Fibroblast of skin of right biceps (primary cell): ENCODE measurements at places on chromosomes 5 and 9.
A peak's percentile ranks its signal among the peaks of the same experiment; 100 is the strongest.

GRCh38 chr9:70586476-70586875, 172.0 kb upstream of the KLF9 start:
- DNase-seq: no peak

- no peak for DNase-seq
Observed at GRCh38 chr5:159783726-159784247, 132.5 kb upstream of the ADRA1B start.

- peak; percentile 6 for DNase-seq
Observed at GRCh38 chr5:118007262-118007661, 981.1 kb downstream of the DTWD2 start.

- no peak for DNase-seq
Observed at GRCh38 chr5:56325039-56325438, 91.9 kb upstream of the ANKRD55 start.

DNA sequence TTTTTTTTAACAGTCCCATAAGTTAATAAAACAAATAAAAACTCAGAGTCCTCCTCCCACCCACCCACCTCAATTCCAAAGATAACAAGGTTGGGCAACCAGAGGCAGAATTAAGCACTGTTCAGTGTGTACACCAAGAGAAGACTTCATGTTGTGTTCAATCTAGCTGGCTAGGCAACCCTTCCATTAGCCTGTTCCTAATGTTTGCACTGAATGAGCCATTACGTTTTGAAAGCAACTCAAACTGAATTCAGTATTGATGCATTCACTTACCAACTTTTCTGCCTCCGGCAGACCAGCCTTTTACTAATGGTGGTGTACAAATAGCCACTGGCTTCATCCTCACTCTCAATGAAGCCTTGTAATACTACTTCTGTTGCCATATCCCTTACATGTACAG, 47.5 kb downstream of the PBX3 start:
- DNase-seq: no peak

GRCh38 chr9:107942291-107942690, 452.7 kb upstream of the KLF4 start:
- DNase-seq: peak; percentile 38

- no peak for DNase-seq
Observed at GRCh38 chr9:116394894-116395698, 241.5 kb downstream of the PAPPA start.

DNA sequence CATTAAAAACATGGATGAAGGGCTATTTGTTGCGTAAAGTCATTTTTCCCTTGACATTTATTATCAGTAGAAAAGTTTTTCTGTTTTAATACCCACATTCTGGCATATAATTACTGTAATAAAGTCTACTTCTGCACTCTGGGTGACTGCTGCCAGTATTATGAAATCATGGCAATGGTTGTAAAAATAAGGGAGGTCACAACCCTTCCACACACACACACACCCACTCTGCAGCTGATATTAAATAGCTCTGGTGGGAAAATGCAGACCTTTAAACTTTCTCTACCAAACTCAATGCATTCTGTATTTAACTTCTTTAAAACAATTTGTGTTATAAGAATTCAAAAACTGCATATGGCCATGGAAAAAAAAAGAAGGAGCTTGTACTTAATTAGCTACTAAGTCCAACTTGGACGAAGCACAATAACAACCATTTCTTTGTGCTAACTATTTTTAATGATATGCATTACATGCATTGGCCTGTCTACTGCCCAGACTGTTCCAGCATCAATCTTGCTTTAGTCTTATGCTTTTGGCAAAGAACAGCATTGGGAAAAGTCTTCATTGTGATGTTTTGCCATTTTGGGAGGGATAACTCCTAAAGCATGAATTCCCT, 137.6 kb upstream of the MAP3K1 start:
- DNase-seq: no peak

GRCh38 chr5:122515709-122516431, 203.8 kb downstream of the SNCAIP start:
- peak; percentile 72 for DNase-seq

GRCh38 chr5:138177941-138178515, 402 bp downstream of the BRD8 start:
- DNase-seq: peak; percentile 26

- DNase-seq: peak; percentile 26
Observed at GRCh38 chr9:130444565-130445221, at the start of gene ASS1. Gene ASS1 (plus strand): TSS chr9:130444961. CDS start chr9:130452229, 7,268 bp downstream.

DNA sequence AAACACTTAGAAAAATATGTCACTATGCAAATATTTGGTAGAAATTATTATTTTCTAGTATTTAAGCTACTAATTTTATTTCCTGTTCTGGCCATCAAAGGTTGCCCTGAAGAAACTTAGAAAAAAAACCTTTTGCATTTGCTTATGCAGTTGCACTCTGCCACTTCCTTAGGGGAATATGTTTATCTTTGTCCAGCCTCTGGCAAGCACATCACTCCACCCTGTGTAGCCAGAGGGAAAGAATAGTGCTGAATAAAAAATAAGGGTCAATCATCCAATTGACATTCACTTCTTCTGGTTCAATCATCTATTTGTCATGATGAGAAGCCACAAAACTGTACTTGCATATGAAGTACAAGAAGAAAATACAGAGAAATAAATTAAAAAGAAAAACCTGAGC, 72.8 kb downstream of the CETN3 start:
- DNase-seq: no peak

- DNase-seq: no peak
Observed at GRCh38 chr5:110333384-110333783, 393.1 kb downstream of the TMEM232 start.

DNA sequence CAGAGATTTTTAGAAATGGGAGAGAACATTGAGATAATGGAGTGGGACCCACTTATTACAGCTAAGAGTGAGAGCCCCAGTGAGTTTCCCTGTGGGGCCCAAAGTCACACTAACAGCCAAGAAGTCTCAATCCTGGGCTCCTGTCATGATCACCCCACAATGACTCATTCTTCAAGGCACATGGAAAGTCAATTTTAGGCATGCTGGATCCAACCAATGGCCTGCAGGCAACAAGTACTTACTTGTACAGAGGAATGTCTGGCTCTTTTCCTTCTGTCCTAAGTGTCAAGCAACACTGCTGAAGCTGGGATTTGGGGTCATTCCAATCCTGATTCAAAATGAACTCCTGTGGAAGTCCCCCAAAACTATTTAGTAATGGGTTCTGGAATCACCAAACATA, 123.1 kb downstream of the DROSHA start:
- DNase-seq: peak; percentile 88

DNA sequence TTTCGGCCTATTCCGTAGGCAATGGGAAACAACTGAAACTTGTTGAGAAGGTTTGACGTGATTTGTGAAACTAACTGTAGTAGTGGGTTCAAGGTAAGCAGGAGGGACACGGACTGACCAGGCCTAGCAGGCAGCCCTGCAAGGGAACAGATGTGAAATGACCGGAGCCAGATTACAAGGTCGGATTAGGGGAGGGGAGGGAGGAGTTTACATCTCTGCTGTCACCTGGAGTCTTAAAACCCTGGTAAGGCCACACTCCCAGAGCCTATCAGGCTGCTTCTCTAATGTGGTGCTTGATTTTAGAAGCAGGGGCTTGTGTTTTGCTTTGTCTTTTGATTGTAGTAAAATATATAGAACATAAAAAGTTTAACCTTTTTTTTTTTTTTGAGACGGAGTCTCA, 3.5 kb upstream of the SPTAN1 start:
- no peak for DNase-seq

GRCh38 chr5:156219483-156220005, 107.4 kb upstream of the SGCD start:
- DNase-seq: no peak

DNA sequence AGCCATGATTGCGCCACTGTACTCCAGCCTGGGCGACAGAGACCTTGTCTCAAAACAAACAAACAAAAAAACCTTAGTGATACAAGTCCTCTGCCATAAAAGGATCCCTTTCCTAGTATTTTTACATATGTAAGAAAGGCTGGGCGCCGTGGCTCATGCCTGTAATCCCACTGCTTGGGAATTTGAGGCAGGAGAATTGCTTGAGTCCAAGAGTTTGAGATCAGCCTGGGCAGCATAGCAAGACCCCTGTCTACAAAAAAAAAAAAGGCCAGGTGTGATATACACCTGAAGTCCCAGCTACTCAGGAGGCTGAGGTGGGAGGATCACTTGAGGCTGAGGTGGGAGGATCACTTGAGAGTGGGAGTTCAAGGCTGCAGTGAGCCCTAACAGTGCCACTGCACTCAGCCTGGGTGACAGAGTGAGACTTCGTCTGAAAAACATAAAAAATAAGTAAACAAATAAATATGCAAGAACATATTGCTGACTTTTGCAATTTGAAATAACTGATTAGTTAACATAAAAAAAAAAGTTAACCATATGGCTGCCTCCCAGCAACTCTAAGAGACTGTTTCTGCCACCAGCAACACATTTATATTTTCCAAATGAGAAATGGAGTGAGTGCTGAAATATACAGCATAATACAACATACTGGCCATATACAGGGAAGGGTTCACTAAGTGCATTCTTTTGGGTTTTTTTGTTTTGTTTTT, 6.9 kb downstream of the ZNF367 start:
- DNase-seq: no peak

- DNase-seq: no peak
Observed at GRCh38 chr5:89128906-89129625, 246.1 kb upstream of the MEF2C start.

DNA sequence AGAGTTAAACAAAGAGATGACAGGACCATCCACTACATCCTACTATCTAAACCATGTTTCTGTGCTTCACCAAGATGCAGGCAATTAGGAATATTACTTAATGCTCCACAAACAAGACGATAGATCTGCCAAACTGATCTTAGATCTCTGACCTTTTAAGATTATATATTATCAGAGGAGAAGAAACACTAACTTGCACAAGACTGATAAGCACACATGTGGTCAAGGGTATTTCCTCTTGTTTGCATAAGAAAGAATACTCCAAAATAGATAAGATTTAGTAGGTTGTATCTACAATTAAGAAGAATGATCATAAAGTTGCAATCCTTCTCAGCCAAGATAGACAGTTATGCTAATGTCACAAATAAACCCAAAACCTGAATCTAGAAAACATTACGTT, 601.0 kb upstream of the ACO1 start:
- no peak for DNase-seq

DNA sequence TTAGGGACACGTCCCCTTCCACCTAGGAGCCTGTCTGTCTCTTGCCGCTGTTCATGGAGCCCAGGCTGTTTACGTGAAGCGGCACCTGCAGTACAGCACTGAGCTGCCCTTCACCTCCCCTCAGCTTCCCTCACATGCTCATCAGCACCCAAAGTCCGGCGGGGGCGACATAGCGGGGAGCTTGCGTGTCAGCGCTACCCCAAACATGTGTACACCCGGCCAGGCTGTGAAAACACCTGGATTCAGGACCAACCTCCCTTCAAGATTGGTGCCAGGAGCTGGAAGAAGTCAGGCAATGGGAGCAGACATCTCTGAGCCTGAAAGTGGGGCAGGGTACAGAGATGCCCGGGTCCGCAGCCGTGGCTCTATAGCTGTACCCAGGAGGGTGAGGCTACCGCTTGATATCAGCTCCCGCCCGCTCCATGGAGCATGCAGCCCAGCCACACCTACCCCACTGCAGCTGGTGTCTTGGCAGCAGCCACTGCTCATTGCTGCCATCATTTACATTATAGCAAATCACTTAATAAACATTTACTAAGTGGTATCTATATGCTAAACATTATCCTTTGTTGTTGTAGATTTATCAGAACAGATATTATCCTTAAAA, 712.1 kb downstream of the CDH9 start:
- no peak for DNase-seq

- DNase-seq: peak; percentile 5
Observed at GRCh38 chr5:80960531-80961375, 590 bp downstream of the RASGRF2 start.

DNA sequence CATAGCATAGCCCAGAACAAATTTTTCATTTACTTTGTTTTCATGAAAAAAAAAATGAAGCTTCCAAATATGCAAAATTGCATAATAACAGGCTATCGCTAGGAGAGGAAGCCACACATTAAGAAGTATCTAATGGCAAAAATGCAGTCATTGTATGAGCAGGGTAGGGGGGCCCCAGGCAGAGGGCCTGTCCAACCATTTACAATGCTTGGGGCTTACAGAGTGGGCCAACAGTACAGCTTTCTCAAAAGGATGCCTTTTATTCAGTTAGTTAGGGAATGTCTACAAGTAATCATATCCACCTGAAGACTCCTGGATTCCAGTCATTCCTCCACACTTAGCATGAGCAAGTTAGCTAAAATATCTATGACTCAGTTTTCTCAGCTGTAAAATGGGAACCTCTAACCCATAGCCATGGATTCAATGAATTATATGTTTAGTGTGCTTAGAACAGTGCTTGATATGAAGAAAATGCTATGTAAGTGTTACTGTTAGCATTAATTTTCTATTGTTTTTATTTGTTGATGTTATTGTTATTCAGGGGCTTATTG, 117.7 kb downstream of the GAS1 start:
- DNase-seq: peak; percentile 46

GRCh38 chr5:154377754-154378533, 67.9 kb upstream of the SAP30L start:
- no peak for DNase-seq

- DNase-seq: no peak
Observed at GRCh38 chr5:75469017-75469416, 42.4 kb downstream of the CERT1 start.

DNA sequence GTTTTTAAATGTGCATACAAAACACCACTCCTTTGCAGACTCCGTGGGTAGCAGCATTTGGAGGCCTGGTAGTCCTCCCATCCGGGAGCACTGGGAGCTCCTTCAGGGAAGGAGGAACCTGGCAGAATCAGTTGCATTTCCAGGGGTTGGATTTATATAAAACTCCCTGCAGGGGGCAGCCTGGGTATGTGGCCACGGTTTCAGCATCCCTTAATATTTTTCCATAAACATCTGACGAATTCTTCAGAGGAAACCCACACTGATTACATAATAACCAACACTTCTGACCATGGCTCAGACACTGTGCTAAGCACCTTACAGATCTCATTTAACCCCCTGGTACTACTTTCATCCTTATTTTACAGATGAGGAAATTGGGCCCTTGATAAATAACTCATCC, 6.1 kb upstream of the AFAP1L1 start:
- DNase-seq: peak; percentile 55

- DNase-seq: peak; percentile 79
Observed at GRCh38 chr5:35856765-35857351, at the start of gene IL7R. Gene IL7R (plus strand): TSS chr5:35856891. CDS start chr5:35856978, 87 bp downstream.

- no peak for DNase-seq
Observed at GRCh38 chr5:103951776-103952175, 389.2 kb upstream of the NUDT12 start.

DNA sequence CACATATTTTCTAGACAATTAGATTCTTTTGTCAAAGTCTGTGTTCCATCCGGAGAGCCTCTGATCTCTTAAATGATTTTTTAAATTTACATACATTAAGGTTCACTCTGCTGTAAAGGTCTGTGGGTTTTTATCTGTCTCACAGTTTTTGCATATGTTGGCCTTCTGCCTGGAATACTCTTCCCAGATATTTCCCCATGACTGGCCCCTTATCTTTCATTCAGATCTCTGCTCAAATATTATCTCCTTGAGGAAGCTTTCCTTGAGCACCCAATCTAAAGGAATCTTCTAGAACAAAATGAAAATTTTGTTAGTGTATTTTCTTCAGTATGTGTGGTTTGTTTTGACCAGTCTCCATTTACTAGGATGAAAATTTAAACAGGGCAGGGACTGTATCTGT, 26.3 kb downstream of the FAF2 start:
- DNase-seq: peak; percentile 75
